ENCODE measurements at places on chromosomes 6 and 20.

DNA sequence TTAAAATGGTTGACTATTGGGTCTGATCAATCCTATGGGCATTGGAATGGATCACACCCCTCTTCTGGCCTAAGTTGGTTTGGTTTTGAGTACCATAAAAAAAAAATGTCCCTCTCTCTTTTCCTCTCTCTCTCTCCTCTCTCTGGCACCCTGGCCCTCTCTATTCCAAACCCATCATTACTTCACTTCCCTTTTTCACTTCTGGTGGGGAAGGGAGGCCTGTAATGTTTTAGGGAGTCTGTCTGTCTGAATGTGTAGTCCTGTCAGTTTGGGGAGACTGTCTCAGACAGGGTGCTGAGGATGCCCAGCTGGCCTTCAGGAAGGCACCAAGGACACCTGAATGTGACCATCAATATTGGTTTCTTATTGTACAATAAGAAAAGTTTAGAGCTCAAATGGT, 165.8 kb downstream of the CD24 start:
- no peak for DNase-seq

DNA sequence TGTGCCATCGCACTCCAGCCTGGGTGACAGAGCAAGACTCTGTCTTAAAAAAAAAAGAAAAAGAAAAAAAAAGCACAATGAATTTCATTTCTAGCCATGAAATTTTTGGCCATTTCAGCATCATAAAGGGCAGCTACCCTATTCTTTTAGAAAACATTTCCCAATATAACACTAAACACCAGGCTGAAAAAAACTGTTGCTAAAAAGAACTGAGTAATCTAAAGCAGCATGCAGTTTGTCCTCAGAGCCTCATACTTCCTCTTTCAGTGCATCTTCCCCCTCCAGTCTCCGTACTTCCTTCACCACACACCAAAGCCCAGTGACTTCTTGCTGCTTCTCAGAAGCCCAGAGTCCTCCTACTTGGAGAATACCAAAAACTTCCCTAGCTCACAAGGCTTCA, 5.6 kb upstream of the IFNGR1 start:
- DNase-seq = no peak

- no peak for DNase-seq
Measured at GRCh38 chr6:41200901-41201763, at the start of gene TREML2. TREML2 (minus strand) TSS chr6:41201149; CDS start chr6:41201008, 141 bp downstream.

GRCh38 chr6:81938014-81938856, 185.8 kb upstream of the TENT5A start:
- peak; percentile 89 for DNase-seq

DNA sequence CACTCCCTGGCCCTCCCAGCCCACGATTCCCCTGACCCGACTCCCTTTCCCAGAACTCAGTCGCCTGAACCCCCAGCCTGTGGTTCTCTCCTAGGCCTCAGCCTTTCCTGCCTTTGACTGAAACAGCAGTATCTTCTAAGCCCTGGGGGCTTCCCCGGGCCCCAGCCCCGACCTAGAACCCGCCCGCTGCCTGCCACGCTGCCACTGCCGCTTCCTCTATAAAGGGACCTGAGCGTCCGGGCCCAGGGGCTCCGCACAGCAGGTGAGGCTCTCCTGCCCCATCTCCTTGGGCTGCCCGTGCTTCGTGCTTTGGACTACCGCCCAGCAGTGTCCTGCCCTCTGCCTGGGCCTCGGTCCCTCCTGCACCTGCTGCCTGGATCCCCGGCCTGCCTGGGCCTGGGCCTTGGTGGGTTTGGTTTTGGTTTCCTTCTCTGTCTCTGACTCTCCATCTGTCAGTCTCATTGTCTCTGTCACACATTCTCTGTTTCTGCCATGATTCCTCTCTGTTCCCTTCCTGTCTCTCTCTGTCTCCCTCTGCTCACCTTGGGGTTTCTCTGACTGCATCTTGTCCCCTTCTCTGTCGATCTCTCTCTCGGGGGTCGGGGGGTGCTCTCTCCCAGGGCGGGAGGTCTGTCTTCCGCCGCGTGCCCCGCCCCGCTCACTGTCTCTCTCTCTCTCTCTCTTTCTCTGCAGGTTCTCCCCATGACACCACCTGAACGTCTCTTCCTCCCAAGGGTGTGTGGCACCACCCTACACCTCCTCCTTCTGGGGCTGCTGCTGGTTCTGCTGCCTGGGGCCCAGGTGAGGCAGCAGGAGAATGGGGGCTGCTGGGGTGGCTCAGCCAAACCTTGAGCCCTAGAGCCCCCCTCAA, at the start of gene LTA:
TSS of gene LTA (plus strand) at position 249 of the 871 bp plus-strand sequence. CDS start at position 703, 454 bp downstream.
- no peak for DNase-seq

- no peak for DNase-seq
Measured at GRCh38 chr6:143896126-143896860, 32.0 kb downstream of the ZC2HC1B start.

DNA sequence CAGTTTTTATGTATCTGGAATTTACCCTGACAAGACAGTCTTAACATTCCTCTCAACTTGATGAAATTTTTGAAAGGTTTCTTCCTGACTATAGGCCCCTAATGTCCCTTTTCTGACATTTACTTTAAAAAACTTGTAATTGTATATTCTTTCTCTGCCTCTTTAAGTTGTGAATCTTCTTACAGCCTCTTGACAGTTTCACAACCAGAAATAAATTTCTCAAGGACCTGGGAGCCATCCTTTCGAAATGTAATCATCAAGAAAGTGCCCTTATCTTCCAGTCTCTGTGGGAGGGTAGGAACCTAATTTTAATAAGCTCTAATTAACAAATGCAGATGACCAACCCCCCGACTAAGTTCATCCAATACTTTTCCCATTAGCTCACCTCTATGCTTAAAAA, 403.6 kb upstream of the GJE1 start:
- no peak for DNase-seq

DNA sequence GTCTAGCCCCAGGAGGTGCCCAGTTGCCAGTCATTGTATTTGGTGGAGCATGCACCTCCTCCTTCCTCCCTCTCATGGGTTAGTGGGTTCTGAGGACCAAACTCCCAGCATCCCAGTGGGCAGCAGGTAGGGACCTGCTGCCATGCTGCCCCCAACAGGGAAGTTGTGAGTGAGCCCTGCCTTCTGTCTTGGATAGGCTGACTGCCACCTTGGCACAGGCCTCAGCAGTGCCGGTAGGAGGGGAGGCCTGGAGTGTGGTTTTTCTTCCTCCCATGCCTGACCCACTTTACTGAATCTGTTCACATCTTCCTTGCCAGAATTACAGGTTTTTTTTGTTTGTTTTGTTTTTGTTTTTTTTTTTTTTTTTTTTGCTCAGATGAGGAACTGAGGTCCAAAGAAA, 24.5 kb downstream of the PLCG1 start:
- no peak for DNase-seq

DNA sequence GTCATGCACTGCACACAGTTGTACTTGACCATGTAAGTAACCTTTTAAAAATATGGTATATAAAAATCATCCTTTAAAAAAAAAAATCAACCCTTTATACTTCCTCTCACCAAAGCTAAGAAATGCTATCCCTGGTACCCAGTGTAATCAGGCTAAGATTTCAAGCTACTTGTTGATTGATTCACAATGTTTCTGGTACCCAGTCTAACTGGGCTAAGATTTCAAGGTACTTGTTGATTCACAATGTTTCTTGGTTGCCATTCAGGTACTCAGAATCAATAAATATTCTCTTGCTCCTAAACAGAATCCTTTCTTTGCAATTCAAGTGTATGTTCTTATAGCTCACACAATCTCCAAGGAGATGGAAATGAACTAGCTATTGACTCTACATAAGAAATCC, 76.4 kb downstream of the SMLR1 start:
- no peak for DNase-seq

DNA sequence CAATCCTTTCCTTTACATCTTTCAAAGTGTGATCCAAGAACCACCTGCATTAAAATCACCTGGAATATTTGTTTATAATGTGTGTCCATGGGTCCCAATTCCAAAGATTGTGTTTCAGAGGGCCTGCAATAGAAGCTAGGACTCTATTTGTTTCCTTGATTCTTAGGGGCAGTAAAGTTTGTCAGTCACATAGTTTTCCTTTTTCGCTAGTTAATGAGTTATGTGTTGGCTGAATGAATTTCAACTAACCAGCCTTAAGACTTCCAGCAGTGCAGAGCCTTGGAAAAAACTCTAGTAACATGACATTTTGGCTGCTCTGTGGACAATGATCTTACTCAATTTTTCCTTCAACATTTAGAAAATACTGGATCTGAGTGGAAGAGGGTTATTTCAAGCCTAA, 11.3 kb downstream of the FAM217A start:
- DNase-seq = no peak

GRCh38 chr6:106105493-106105892, 19.4 kb downstream of the PRDM1 start:
- no peak for DNase-seq

DNA sequence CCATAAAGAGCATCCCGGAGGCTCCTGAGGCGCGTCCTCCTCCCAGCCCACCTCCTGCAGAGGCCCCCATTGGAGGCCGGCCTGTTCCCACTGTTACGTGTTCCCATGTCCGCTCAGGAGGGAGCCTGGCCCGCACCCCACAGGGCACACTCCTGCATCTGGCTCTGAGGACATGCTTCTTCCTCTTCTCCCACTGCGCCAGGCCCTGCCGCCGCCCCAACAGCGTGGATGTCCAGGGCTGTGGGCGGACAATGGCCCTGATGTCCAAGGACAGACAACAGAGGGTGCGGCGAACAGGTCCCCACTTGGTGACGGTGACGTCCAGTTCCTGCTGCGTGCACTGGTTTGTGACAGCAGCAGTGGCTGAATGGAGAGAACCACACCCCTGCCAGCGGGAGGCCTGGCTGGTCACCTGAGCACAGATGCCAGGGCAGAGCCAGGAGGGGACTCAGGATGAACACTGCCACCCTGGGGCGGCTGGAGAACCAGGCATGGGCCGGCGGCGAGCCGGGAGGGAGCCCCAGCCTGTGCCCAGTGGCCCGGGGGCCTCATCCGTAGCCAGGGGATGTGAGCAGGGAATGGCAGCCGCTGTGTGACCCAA, 26.6 kb downstream of the FRMD1 start:
- DNase-seq = no peak

All from AG10803 (cell line).